Activated T-helper 9 cell treated with anti-CD3 and anti-CD28 coated beads, Interleukin-2, amount 50 U/mL, for 16 hours (primary cell): ENCODE measurements at places on chromosomes 13 and 19.

GRCh38 chr13:61670384-61671161 is 254.9 kb upstream of the PCDH20 start:
- no peak for DNase-seq

GRCh38 chr13:30446126-30446500 is 19.6 kb downstream of the HMGB1 start:
- no peak for DNase-seq

GRCh38 chr13:84867246-84867645 is 932.0 kb downstream of the SLITRK6 start:
- no peak for DNase-seq

DNA sequence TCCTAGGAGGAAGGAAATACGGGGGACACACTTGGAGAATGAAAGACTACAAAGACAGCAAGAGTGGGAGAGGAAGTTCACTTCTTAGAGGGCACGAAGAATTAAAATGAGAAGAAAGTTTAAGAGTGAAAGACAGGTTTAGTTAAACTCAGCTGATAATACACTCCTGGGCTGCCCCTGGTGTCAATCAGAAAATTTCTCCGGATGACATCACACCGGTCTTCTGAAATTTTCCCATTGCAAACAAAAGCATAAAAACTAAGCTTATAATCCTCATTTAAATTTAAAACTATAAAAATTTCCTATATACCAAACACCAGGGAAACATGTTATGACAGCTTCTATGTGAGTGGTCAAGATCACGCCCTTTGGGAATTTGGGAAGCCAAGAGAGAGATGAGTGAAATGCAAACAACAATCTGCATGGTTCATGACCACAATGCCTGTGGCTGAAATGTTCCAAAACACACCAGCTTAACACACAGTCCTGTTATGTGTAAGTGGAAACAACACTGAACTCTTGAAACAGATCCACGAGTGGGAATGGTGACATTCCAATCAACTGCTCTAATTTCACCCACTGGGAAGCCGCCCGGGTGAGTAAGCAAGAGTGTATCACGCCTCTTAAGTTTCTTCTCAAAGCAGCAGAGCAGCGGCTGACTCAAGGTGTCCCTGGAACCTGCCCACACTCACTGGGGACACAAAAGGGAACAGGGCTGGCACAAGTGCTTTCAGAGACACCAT is 49.0 kb downstream of the BRD4 start:
- DNase-seq = no peak

DNA sequence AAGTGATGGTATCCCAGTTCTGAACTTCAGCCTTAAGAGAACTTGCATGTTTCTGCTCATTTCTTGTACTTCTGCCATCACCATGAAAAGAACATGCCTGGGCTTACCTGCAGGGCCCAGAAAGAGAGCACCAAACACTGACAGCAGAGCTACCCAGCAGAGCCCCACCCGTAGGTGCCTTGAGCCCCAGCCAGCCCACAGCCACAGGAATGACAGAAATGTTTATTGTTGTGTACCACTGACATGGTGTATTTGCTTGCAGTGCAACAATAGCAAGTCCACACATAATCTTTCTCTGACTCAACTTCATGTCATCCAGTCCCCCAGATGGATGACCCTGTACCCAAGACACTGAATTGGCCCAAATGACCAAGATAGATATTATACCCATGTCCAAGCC is 195.2 kb downstream of the TSHZ3 start:
- no peak for DNase-seq

DNA sequence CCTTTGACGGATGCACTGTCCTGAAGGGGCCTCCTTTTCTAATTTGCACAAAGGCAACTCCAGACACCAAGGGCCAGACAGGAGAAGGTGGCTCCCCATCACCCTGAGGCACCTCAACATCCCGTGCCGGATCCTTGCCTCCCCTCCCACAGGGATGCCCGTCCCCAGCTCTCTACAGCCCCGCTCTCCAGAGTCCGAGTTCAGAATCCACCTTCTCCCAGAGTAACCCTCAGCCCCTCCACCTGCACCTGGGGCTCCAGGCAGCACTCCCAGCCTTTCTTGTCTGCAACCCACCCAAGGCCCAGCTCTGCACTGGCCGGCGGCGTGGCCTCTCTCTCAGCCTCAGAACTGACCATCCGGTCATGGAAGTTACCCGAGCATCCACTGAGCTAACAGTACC is 4.8 kb downstream of the NDUFB7 start:
- DNase-seq = no peak

GRCh38 chr13:74115133-74115532 is 19.1 kb downstream of the KLF12 start:
- DNase-seq = no peak

DNA sequence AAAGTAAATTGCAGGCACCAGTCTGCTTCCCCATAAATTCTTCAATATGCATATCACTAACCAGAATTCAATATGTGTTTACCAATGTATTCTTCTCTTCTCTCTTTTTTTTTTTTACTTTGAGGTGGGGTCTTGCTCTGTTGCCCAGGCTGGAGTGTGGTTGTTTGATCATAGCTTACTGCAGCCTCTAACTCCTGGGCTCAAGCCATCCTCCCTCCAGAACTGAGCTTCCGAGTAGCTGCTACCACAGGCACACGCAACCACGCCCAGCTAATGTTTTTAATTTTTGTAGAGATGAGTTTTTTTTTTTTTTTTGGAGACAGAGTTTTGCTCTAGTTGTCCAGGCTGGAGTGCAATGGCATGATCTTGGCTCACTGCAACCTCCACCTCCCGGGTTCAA is 16.8 kb downstream of the LTBP4 start:
- DNase-seq = no peak

- DNase-seq = no peak
Measured at GRCh38 chr13:93343097-93343496, 116.5 kb downstream of the GPC6 start.

GRCh38 chr19:43519436-43520088 is 7.4 kb downstream of the ETHE1 start:
- DNase-seq = peak; percentile 73

- DNase-seq = no peak
Measured at GRCh38 chr19:459724-460511, 915 bp downstream of the SHC2 start.
